ENCODE measurements at places on chromosomes 5 and 9. TPM values are rescaled to one million over a fixed set of nuclear protein-coding genes. Genes with fewer than 3 reads are reported as not detected.

- peak; percentile 79 for DNase-seq
- peaks cover 6% of the 10 kb centered on the region for H3K27me3 ChIP-seq
- H3K27ac ChIP-seq, result no peak overlapping the region
These were observed 57.3 kb downstream of the PTPN3 start for GRCh38 chr9:109440797-109441287.

- H3K27ac ChIP-seq, result no peak overlapping the region
- H3K4me3 ChIP-seq, result no peak overlapping the region
- H3K36me3 ChIP-seq, result no peaks in the 10 kb centered on the region
- DNase-seq, result no peak
These were observed 237.8 kb upstream of the DAPK1 start for GRCh38 chr9:87259543-87260518.

DNA sequence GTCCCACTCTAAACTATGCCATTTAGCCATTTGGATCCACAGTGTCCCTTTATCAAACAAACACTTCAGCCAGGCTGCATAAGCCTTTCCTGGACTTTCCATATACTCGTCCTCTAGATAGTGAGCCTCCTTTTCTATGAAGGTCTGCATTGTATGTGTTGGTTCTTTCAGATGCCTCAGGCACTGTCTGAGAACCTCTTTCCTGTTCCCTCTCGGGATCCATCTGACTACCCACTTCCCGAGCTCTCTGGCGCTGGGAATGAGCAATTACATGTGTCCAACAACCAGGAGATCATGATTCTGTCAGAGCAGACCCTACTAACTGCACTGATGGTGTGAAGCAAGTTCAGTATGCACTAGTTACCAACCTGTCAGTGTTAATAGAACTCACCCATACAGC lies 14.2 kb downstream of the SMC2 start:
- H3K4me3 ChIP-seq, result no peak overlapping the region
- H3K36me3 ChIP-seq, result peaks cover 44% of the 10 kb centered on the region
- H3K4me1 ChIP-seq, result no peaks in the 10 kb centered on the region
- no peaks in the 10 kb centered on the region for H3K27me3 ChIP-seq
- no peak overlapping the region for H3K27ac ChIP-seq

GRCh38 chr9:97811533-97812246 lies 41.3 kb upstream of the FOXE1 start:
- H3K27ac ChIP-seq, result no peak overlapping the region
- H3K27me3 ChIP-seq, result peaks cover 4% of the 10 kb centered on the region
- H3K4me3 ChIP-seq, result no peak overlapping the region
- H3K36me3 ChIP-seq, result no peaks in the 10 kb centered on the region

- no peaks in the 10 kb centered on the region for H3K36me3 ChIP-seq
- peaks cover 5% of the 10 kb centered on the region for H3K4me1 ChIP-seq
- H3K4me3 ChIP-seq, result no peak overlapping the region
- no peak overlapping the region for H3K27ac ChIP-seq
- no peak for DNase-seq
These were observed 114.6 kb upstream of the SPOCK1 start for GRCh38 chr5:137613554-137614265.

DNA sequence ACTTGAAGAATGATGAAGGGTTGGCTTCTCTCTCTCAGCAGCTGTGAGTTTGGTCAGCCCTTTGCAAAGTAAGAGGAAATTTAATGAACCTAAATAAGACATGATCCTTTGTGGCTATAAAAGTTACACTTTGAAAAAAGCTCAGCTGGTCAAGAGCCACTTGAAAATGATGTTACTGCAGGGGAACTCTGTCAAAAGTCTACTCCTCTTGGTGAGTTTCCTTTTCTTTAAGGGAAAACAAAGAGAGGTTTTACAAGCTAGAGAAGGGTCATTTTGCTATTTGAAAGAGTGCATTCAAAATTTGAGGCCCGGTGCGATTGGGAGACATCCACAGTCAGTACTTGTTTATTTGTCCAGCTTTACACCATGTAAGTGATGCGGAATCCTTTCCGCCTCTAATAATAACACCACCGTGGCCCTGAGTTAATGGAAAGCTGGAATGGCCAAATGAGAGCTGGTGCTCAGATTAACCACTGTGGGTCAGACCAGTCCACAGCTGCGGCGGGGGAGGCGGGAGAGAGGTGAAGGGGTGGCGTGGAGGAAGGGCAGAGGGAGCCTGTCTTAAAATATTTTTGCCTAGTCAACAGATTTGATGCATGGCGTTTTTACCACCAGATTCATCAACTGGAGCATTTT lies 404.0 kb downstream of the TLE4 start:
- no peak overlapping the region for H3K4me3 ChIP-seq
- H3K27me3 ChIP-seq, result peaks cover 13% of the 10 kb centered on the region
- H3K36me3 ChIP-seq, result no peaks in the 10 kb centered on the region
- no peak overlapping the region for H3K27ac ChIP-seq
- no peak for DNase-seq

DNA sequence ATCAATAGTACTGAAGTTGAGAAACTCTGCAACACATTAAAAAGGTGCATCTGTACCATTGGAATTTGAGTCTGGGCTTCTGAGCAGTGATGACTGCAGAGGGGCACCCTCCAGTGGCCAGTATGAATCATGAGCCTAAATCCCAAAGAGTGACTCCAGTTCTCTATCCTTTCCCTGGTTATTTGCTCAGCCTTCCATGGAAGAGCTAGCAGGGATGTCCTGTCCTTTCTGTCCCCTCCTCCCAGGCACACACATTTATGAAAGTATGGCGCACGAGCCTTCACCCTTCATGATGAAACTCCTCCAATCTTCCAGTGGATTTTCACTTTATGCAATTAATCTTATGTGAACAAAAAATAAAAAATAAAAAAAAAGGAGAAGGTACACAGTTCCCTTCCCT lies 81.0 kb downstream of the ESM1 start:
- H3K4me1 ChIP-seq, result peaks cover 13% of the 10 kb centered on the region
- no peak for DNase-seq
- no peak overlapping the region for H3K27ac ChIP-seq
- H3K27me3 ChIP-seq, result peaks cover 26% of the 10 kb centered on the region
- H3K36me3 ChIP-seq, result no peaks in the 10 kb centered on the region

DNA sequence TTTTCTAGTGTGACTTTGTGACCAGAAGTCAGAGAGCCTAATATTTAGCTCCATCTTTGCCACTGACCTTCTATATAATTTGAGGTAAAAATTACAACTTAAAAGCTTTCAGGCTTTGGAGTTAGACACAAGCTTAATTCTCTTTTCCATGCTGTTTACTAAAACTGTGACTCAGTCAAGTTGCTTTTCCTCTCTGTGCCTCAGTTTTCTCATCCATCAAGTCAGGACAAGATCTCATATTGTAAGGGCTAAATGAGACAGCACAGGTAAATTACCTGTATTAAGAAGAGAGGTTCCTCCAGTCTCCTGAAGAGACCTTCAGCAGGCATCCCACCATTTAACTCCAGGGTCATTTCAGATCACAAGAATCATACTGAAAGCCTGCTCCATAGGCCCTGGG lies 339.2 kb downstream of the ASTN2 start:
- no peaks in the 10 kb centered on the region for H3K4me1 ChIP-seq
- H3K4me3 ChIP-seq, result no peak overlapping the region
- peaks cover 3% of the 10 kb centered on the region for H3K27me3 ChIP-seq
- no peak for DNase-seq

- no peaks in the 10 kb centered on the region for H3K36me3 ChIP-seq
- H3K27me3 ChIP-seq, result no peaks in the 10 kb centered on the region
- DNase-seq, result no peak
These were observed 487.4 kb downstream of the PRDM9 start for GRCh38 chr5:23994581-23995370.

DNA sequence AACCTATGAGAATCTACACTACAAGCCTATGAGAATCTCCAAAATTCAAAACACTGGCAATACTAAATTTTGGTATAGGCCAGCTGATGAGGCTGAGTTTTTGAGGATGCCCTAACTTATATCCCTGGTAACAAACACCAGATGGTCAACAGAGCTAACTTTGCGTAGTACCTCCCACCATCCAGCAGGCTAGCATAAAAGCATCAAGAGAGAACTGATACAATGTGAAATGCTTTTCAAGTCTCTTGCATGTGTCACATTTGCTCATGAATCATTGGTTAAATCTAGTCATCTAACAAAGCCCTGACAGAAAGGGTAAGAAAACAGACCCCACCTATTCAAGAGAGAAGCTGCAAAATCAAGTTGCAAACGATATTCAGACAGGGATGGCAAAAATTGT lies 1609.7 kb upstream of the CDH9 start:
- no peaks in the 10 kb centered on the region for H3K36me3 ChIP-seq
- no peak for DNase-seq
- H3K27ac ChIP-seq, result no peak overlapping the region
- no peaks in the 10 kb centered on the region for H3K27me3 ChIP-seq
- no peak overlapping the region for H3K4me3 ChIP-seq

GRCh38 chr5:90356622-90357021 lies 52.9 kb downstream of the CETN3 start:
- no peaks in the 10 kb centered on the region for H3K36me3 ChIP-seq
- no peak overlapping the region for H3K27ac ChIP-seq
- H3K27me3 ChIP-seq, result peaks cover 9% of the 10 kb centered on the region
- no peaks in the 10 kb centered on the region for H3K4me1 ChIP-seq

GRCh38 chr9:70683841-70684240 lies 269.4 kb upstream of the KLF9 start:
- no peak overlapping the region for H3K27ac ChIP-seq
- H3K27me3 ChIP-seq, result peaks cover 6% of the 10 kb centered on the region
- no peak for DNase-seq
- no peaks in the 10 kb centered on the region for H3K36me3 ChIP-seq
- no peak overlapping the region for H3K4me3 ChIP-seq

DNA sequence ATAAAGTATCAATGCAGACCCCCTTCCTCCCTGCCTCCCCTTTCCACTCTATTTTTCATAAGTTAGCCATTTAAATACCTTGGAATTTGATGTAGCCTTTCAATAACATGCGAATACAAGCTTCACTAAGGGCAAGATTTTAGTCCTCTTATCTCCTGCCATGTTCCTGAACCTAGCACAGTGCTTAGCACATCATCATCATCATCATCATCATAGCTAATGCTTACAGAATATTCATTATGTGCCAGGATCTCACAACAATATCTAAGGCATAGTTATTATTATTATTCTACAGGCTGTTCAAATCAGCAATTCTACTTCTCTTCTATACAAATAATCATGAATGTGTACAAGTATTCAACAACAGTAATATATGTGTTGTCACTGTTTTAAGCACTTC lies 20.4 kb downstream of the KLHL3 start:
- no peak overlapping the region for H3K4me3 ChIP-seq
- H3K27ac ChIP-seq, result no peak overlapping the region
- H3K27me3 ChIP-seq, result no peaks in the 10 kb centered on the region
- peaks cover 2% of the 10 kb centered on the region for H3K4me1 ChIP-seq

DNA sequence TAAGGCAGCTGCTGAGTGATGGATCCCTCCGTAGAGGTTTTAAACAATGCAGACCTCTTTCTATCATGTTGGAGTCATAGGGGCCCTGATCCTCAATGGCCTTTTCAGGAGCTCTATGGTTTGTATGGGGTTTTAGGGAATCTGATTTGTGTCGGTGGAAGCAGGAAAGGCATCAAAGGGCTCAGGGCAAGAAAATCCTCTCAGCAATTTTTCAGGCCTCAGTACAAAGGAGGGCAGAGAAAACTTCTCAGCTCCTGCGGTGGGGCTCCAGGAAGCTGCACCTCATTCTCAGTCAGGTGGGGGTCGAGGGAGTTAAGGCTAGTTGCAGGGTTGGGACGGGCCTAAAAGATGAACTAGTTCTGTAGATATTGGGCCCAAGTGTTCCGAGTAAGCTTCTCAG lies 35.0 kb downstream of the GLRA1 start:
- no peak overlapping the region for H3K4me3 ChIP-seq
- no peaks in the 10 kb centered on the region for H3K36me3 ChIP-seq
- H3K4me1 ChIP-seq, result no peaks in the 10 kb centered on the region
- no peaks in the 10 kb centered on the region for H3K27me3 ChIP-seq
- no peak for DNase-seq

DNA sequence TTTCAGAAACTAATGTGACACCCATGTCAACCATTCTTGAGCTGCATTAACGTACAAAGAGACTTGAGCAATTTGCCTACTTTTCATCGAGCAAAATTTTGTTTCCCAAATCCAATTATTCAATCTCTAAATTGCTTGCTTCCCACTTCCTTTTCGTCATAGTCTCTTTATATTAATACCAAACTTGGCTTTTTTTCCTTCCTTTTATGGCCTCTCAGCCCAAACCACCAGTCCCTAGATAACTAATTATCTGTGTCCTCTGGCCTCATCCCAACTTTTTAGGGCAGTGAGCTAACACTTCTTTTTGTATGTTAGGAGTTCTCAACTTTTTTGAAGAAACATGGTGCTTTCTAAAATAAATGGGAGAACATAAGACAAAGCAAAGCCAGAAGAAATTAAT lies 155.5 kb upstream of the S1PR3 start:
- H3K27ac ChIP-seq, result no peak overlapping the region
- peaks cover 24% of the 10 kb centered on the region for H3K4me1 ChIP-seq
- peaks cover 70% of the 10 kb centered on the region for H3K27me3 ChIP-seq
- no peak for DNase-seq

GRCh38 chr5:55227664-55228430 lies 732 bp upstream of the MCIDAS start:
- peaks cover 47% of the 10 kb centered on the region for H3K4me1 ChIP-seq
- H3K36me3 ChIP-seq, result no peaks in the 10 kb centered on the region
- H3K4me3 ChIP-seq, result peak overlapping the region; percentile 66
- DNase-seq, result no peak
- H3K27me3 ChIP-seq, result peaks cover 89% of the 10 kb centered on the region
- H3K27ac ChIP-seq, result no peak overlapping the region

GRCh38 chr5:24899180-24899579 lies 254.4 kb upstream of the CDH10 start:
- H3K4me3 ChIP-seq, result no peak overlapping the region
- no peaks in the 10 kb centered on the region for H3K27me3 ChIP-seq
- DNase-seq, result no peak
- H3K4me1 ChIP-seq, result no peaks in the 10 kb centered on the region

DNA sequence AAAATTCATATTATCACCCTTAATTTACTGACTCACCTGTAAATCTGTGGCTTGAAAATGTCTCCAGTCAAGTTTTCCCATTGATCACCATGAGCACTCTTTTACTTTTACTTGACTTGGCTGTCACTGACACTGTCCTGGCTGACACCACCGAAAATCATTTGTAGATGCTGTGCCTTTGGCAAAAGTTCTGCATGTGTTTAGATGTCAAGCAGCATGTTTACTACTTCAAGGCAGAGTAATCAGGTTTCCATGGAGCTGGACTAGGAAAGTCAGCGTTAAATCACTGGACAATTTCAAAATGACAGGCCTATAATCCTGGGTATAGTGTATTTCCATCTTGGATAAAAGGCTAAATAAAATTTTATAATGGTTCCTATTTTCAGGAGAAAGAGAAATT lies 1530.6 kb upstream of the CDH6 start:
- no peak for DNase-seq
- no peak overlapping the region for H3K27ac ChIP-seq
- H3K4me3 ChIP-seq, result no peak overlapping the region
- no peaks in the 10 kb centered on the region for H3K36me3 ChIP-seq
- no peaks in the 10 kb centered on the region for H3K27me3 ChIP-seq

Gene MGAT1
- 75.2 TPM for total RNA-seq

Gene RAI14
- 6.7 TPM for total RNA-seq

Gene QRFP
- total RNA-seq, result not detected

Gene GABRA6
- total RNA-seq, result not detected

Gene TLX3
- not detected for total RNA-seq

Gene PCDHB15
- total RNA-seq, result not detected

Gene CBY3
- total RNA-seq, result not detected

Gene KCNV2
- not detected for total RNA-seq
